ENCODE measurements at places on chromosomes 3 and 15. TPM values are rescaled to one million over a fixed set of nuclear protein-coding genes. Genes with fewer than 3 reads are reported as not detected.
A peak's percentile ranks its signal among the peaks of the same experiment; 100 is the strongest.

Gene PDCD6IP
- total RNA-seq: 104 TPM

Gene SLCO2A1
- total RNA-seq: 7.0 TPM

Gene SLC7A14
- not detected for total RNA-seq

Gene HHATL
- not detected for total RNA-seq

Gene TADA3
- 37.4 TPM for total RNA-seq

Gene WDR76
- total RNA-seq: 6.9 TPM

Gene GOLGA8T
- total RNA-seq: not detected

- DNase-seq: peak; percentile 53
- no peak overlapping the region for H3K4me3 ChIP-seq
- H3K27me3 ChIP-seq: no peaks in the 10 kb centered on the region
Measured at GRCh38 chr3:14425581-14426304, 23.3 kb downstream of the SLC6A6 start.

GRCh38 chr3:150367757-150368156 lies 40.3 kb upstream of the TSC22D2 start:
- DNase-seq: no peak
- no peak overlapping the region for H3K4me3 ChIP-seq
- H3K27ac ChIP-seq: no peak overlapping the region

GRCh38 chr3:87047852-87048251 lies 56.9 kb upstream of the VGLL3 start:
- H3K4me3 ChIP-seq: no peak overlapping the region
- no peaks in the 10 kb centered on the region for H3K4me1 ChIP-seq
- no peaks in the 10 kb centered on the region for H3K27me3 ChIP-seq
- no peak for DNase-seq

DNA sequence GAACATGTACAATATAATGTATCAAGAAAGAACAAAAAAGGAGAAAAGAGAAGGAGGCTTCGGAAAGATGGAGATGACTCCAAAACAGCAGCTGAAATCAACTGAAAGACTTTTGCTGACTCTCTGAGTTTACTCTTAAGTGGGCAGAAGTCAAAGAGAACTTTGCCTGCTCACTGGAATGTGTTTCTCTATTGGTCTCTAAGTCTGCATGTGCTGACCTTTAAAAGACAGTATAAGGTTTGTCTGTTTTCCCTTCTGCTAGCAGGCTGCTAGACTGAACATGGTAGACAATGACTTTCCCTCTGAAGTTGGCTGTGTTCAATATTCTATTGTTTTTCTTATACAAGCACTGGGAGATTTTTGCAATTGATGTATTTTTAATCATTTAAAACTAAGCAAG lies 7.2 kb upstream of the MAP4 start:
- no peak for DNase-seq
- H3K4me3 ChIP-seq: no peak overlapping the region
- no peaks in the 10 kb centered on the region for H3K27me3 ChIP-seq
- H3K4me1 ChIP-seq: peaks cover 33% of the 10 kb centered on the region

DNA sequence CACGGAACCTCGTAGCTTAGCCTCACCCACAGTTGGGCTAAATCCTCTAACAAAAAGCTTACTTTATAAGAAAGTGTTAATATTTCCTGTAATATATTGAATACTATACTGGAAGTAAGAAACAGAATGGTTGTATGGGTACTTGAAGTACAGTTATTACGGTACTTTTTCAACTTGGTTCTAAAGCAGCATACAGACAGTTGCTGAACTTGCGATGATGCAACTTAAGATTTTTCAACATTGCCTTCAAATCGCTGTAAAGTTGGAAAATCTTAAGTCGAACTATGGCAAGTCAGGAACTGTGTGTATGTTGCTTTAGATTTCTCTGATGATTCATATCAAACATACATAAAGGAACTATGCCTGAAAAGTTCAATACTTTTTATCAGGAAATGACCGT lies 204.4 kb upstream of the C2CD4B start:
- no peak overlapping the region for H3K27ac ChIP-seq
- no peaks in the 10 kb centered on the region for H3K4me1 ChIP-seq
- no peaks in the 10 kb centered on the region for H3K36me3 ChIP-seq
- no peak overlapping the region for H3K4me3 ChIP-seq
- H3K27me3 ChIP-seq: no peaks in the 10 kb centered on the region

GRCh38 chr15:65055201-65055870 lies 10.1 kb downstream of the SLC51B start:
- H3K4me1 ChIP-seq: no peaks in the 10 kb centered on the region
- no peak overlapping the region for H3K27ac ChIP-seq
- H3K4me3 ChIP-seq: no peak overlapping the region
- no peaks in the 10 kb centered on the region for H3K36me3 ChIP-seq
- H3K27me3 ChIP-seq: no peaks in the 10 kb centered on the region
- DNase-seq: no peak

DNA sequence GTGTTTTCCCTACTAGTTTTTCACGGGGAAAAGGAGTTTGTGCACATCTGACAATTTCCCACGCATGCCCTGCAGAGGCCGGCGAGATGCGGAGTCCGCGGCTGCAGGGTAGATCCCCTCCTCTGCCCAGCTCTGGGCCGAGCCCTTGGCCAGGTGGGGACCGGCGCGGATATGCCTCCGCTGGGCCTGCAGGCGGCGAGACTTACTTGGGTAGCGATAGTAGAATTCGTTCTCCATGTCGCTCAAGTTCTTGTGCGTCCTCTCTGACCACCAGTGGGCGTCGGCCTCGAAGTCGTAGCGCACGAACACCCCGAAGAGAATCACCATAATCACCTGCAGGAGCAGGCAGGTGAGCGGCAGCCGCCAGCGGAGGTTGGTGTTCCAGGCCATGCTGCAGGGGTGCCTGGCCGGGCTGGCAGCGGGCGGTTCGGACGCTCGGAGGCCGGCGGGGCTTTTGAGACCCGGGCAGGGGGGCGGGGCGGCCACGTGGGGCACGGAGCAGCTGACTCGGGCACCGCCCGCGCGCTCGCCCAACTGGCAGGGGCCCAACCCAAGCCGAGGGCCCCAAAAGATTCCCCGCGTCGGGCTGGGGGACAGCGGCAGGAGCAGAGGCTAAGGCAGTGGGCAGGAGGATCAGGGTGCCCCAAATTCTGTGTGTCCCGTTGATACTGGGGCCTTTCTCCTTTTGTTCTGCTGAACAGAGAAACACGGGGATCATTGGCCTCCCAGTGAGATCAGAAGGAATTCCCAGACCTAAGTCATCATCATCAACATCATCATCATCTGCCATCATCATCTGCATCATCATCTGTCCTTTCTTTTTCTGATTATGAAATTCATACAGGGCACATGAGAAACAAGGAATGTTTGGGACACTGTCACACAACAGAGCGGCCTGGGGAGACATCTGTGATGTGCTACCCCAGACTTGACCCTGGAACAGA lies at the start of gene RHCG:
Gene RHCG (minus strand): TSS at position 429 of the 944 bp plus-strand sequence. CDS start 39 bp downstream, at position 390.
- peaks cover 18% of the 10 kb centered on the region for H3K4me1 ChIP-seq
- no peaks in the 10 kb centered on the region for H3K36me3 ChIP-seq
- no peak within 1 kb of the TSS for H3K27ac ChIP-seq
- no peaks in the 10 kb centered on the region for H3K27me3 ChIP-seq

DNA sequence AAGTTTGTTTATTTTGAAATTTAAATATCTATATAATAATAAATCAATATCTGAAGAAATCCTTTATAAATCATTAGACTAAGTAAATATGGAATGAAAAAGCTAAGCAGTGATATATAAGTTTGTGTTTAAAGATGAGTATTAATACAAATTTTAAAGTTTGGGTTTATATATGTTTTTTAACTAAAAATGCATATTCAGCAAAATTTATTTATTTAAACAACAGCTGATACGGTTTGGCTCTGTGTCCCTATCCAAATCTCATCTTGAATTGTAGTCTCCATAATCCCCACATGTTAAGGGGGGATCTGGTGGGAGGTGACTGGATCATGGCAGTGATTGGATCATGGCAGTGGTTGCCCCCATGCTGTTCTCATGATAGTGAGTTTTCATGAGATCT lies 580.7 kb upstream of the EPHA6 start:
- H3K4me1 ChIP-seq: no peaks in the 10 kb centered on the region
- H3K4me3 ChIP-seq: no peak overlapping the region
- no peaks in the 10 kb centered on the region for H3K27me3 ChIP-seq
- H3K36me3 ChIP-seq: no peaks in the 10 kb centered on the region
- H3K27ac ChIP-seq: no peak overlapping the region

DNA sequence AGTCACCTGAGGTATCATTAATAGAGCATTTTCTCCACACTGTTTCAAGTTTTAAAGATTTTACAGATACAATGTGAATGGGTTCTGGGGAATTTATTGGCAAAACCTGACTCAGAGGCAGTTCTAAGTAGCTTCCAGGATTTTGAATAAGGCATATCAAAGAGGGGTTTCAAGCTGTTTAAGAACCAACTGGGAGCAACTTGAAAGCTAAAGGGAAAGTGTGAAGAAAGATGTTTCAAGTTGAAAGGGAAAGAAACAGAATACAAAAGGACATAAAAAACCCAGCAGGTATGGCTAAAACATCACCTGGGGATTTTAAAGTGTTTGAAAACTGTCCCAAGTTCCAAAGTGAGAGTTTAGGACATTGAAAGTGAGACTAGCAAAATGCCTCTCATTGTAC lies 17.8 kb upstream of the SERPINI2 start:
- H3K4me3 ChIP-seq: no peak overlapping the region
- no peaks in the 10 kb centered on the region for H3K4me1 ChIP-seq
- H3K27me3 ChIP-seq: no peaks in the 10 kb centered on the region
- no peak overlapping the region for H3K27ac ChIP-seq

DNA sequence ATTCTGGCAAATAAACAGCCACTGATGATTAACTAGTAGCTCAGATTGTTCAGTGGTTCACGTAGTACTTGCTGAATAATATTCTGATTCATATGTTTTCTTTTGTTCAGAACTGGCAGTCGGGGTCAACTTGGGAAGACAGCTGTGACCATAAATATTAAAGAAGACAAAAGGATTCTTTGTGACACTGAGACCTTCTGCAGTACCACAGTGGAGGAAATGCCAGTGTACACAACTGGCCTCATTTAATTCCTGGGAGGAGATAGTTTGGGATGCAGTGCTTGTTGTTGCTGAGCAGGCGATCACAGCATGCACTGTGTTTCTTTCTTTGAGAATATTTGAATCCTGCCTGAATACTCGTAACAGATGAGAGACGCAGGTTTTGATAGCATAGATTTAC lies 26.7 kb upstream of the MCF2L2 start:
- H3K4me3 ChIP-seq: no peak overlapping the region
- H3K27ac ChIP-seq: no peak overlapping the region
- H3K27me3 ChIP-seq: no peaks in the 10 kb centered on the region
- H3K4me1 ChIP-seq: no peaks in the 10 kb centered on the region
- no peak for DNase-seq
- H3K36me3 ChIP-seq: no peaks in the 10 kb centered on the region

- H3K4me1 ChIP-seq: no peaks in the 10 kb centered on the region
- DNase-seq: no peak
- H3K36me3 ChIP-seq: no peaks in the 10 kb centered on the region
- H3K27ac ChIP-seq: no peak overlapping the region
Measured at GRCh38 chr3:83926291-83926690, 1032.5 kb upstream of the CADM2 start.

- H3K27ac ChIP-seq: no peak overlapping the region
- H3K4me1 ChIP-seq: no peaks in the 10 kb centered on the region
- H3K4me3 ChIP-seq: no peak overlapping the region
- no peak for DNase-seq
Measured at GRCh38 chr3:56309465-56309864, 158.8 kb downstream of the ERC2 start.

DNA sequence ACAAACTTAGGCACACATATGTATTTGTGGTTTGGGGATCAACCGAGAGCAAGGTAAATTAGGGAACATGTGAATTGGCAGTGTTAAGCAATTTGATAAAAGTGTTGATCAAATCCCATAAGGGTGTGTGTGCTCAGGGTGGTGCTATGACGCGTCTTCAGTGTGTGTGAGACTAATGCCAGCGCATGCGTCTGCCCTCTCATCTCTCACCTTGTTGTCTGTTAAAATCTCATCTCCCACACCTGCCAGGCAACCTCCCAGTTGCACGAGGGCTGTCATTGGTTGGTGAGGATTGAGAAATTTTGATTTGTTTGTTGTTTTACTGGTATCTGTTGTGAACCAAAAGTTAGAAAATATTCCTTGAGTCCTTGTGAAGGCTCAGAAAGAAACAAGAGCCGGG lies 137.2 kb upstream of the ICE2 start:
- H3K4me3 ChIP-seq: no peak overlapping the region
- H3K36me3 ChIP-seq: no peaks in the 10 kb centered on the region
- no peak for DNase-seq
- no peak overlapping the region for H3K27ac ChIP-seq

DNA sequence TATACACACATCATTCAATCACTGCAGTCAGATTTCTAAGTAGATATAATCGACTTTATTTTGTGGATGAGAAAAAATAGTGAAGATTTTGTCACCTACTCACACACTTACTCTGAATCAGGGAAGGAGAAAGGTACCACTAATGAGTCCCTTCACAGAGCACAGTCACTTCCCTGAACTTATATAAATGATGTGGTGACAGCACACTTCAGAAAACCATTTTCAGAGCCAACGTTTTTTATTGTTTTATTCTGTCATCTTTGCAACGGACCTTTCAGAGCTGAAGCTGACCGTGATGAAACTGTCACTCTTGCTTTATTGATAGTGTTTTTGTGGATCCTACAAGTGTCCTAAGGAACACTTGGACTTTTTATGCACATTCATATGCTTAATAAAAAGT lies 956.6 kb downstream of the SQOR start:
- no peak overlapping the region for H3K4me3 ChIP-seq
- H3K27me3 ChIP-seq: no peaks in the 10 kb centered on the region
- no peaks in the 10 kb centered on the region for H3K36me3 ChIP-seq
- H3K4me1 ChIP-seq: no peaks in the 10 kb centered on the region
- no peak for DNase-seq

DNA sequence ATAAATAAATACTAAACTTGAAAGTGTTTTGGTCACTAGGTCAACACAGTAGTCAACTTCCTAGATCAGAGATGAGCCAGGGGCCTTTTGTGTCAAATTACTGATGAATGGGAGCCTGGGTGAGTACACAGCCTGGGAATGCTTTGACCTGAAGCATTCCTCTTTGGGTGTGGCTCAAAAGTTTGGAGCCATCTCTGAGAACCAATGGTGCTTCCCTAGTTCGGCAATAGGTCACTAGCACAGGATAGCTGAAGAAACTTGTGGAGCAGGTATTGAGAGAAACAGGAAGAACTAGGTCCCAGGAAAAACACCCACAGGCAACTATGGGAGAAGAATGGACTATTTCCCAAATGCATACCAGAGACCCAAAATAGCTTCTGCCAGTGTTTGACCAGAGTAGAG lies 56.6 kb upstream of the PLXND1 start:
- DNase-seq: peak; percentile 25
- no peaks in the 10 kb centered on the region for H3K27me3 ChIP-seq
- H3K27ac ChIP-seq: no peak overlapping the region
- no peaks in the 10 kb centered on the region for H3K36me3 ChIP-seq

DNA sequence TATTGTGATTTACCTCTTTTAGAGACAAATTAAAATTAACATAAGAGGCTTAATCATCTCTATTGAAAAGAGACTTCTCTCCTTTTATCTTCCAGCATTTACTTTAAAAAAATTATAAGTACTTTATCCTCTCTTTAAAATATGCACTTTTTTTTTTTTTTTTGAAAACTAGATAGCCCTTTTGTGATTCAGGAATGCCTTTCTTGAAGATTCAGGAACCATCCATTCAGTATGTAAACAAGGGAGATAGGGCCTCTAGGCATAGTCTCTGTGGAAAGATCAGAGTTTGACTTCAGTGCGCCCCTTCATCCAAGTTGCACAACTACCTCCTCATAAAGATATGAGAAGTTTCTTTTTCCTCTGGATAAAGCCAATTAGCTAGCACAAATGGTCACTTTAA lies 1163.7 kb downstream of the SI start:
- no peak overlapping the region for H3K27ac ChIP-seq
- no peak for DNase-seq
- H3K36me3 ChIP-seq: no peaks in the 10 kb centered on the region
- no peaks in the 10 kb centered on the region for H3K4me1 ChIP-seq

- no peaks in the 10 kb centered on the region for H3K36me3 ChIP-seq
- H3K4me1 ChIP-seq: no peaks in the 10 kb centered on the region
- H3K27me3 ChIP-seq: no peaks in the 10 kb centered on the region
- H3K4me3 ChIP-seq: no peak overlapping the region
- no peak overlapping the region for H3K27ac ChIP-seq
- no peak for DNase-seq
Measured at GRCh38 chr15:49134683-49135341, 20.6 kb downstream of the COPS2 start.

Data from body of pancreas (tissue), 4 donors.